ENCODE measurements at places on chromosomes 3 and 15.

DNA sequence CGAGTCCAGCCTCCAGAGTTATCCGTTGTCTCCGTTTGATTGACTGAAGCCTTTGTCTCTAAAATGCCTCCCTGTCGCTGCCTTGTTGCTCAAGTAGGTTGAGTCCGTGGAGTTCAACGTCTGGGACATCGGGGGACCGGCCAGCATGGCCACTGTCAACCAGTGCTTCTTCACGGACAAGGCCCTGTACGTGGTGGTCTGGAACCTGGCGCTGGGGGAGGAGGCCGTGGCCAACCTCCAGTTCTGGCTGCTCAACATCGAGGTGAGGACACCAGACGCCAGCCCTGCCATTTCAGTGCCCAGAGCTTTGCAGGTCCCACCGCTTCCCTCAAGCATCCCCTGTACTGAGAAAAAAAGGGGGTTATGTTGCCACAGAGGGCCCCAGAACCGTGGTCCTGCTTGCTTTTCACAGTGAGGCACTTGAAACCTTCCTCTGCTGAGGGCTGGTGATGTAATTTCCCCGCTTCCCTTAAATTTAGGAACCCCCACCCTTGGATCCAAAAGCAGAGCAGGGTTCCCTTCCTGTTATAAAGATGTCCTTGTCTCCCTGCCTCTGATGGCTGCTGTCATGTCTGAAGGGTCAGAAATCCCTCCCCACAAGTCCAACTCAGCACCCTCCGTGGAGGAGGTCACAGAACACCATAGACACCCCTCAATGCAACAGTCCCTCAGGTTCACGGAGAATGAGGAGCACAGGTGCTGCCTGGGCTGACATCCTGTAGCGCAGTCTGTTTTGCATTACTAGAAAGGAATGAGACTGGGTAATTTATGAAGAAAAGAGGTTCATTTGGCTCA, 105.7 kb downstream of the LRRK1 start:
- DNase-seq: no peak

GRCh38 chr15:63258658-63259057, 18.7 kb upstream of the APH1B start:
- no peak for DNase-seq

- no peak for DNase-seq
Observed at GRCh38 chr15:39575180-39575579, 5.7 kb upstream of the THBS1 start.

- no peak for DNase-seq
Observed at GRCh38 chr15:44034933-44035624, 160.0 kb downstream of the FRMD5 start.

- no peak for DNase-seq
Observed at GRCh38 chr15:63509056-63509954, 4.9 kb downstream of the USP3 start.

DNA sequence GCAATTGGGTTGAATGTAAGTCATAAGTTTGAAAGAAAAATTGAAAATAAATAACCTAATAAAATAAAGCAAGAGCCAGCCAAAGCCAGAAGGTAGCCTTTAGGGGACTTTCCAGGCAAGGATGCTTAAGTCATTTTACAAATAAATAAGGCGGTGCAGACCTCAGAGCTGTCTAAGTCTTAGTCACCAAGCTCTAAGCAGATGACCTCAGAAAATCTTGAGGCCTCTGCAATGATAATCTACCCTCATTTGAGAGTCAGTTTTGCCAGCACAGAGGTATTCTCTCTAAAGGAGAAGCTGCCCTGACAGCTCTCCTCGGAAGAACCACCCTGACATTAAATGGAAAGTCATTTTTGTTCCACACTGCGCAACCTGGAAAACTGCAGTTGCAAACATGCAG, 113.9 kb downstream of the OXNAD1 start:
- no peak for DNase-seq

- DNase-seq: no peak
Observed at GRCh38 chr3:197748597-197749314, 927 bp upstream of the FYTTD1 start.

GRCh38 chr15:83292317-83292716, 7.9 kb upstream of the BNC1 start:
- DNase-seq: no peak

- peak; percentile 29 for DNase-seq
Observed at GRCh38 chr3:18559331-18559842, 134.2 kb upstream of the SATB1 start.

GRCh38 chr15:47820747-47821319, 103.5 kb downstream of the SEMA6D start:
- DNase-seq: no peak

GRCh38 chr3:99366663-99367429, 271.5 kb upstream of the COL8A1 start:
- DNase-seq: no peak

DNA sequence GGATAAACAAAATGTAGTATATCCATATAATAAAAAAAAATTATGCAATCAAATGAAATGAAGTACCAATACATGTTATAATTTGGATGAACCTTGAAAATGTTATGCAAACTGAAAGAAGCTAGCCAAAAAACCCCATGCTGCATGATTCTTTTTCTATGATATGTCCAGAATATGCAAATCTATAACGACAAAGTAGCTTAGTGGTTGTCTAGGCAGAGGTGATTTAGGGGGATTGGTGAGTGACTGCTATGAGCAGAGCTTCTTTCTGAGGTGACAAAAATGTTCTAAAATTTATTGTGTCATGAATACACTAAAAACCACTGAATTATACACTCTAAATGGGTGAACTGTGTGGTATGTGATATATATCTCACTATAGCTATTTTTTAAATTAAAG, 324.6 kb downstream of the CTNNB1 start:
- no peak for DNase-seq

- DNase-seq: no peak
Observed at GRCh38 chr3:140906785-140907184, 34.9 kb upstream of the SLC25A36 start.

DNA sequence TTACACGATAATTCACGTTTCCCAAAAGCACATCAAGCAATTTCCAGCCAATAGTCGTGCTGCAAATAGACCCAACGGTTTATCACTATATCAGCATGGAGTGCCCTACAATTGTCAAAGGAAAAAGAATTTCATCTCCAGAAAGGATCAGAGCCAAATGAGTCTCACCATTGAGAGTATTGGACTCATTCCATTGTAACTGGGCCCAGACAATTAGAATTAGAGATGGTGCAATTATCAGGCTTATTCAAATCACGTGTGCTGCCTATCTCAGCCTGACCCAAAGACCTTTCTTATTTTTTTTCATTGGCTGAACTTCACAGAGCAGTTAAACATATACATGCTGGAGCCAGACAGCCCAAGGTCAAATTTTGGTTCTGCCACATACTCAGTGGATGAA, 87.0 kb upstream of the LRTM1 start:
- DNase-seq: no peak

DNA sequence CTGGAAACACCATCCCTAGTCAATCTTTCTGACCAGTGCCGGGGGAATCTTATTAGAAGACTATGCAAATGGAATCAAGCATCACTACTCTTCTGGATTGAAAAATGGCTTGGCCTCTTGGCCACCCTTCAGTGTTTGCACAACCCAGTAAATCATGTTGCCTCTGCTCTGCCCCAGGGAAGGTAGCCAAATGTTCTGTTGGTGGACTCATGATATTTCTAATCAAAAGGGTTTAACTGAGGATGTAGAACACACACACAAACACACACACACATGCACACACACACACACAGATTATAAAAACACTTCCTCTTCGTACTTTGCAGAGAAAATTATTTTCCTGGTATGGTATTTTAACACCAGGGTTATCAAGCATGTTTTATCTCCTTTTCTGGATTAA, 7.9 kb downstream of the RBP2 start:
- no peak for DNase-seq

GRCh38 chr3:64741341-64741740, 53.5 kb upstream of the ADAMTS9 start:
- DNase-seq: no peak

DNA sequence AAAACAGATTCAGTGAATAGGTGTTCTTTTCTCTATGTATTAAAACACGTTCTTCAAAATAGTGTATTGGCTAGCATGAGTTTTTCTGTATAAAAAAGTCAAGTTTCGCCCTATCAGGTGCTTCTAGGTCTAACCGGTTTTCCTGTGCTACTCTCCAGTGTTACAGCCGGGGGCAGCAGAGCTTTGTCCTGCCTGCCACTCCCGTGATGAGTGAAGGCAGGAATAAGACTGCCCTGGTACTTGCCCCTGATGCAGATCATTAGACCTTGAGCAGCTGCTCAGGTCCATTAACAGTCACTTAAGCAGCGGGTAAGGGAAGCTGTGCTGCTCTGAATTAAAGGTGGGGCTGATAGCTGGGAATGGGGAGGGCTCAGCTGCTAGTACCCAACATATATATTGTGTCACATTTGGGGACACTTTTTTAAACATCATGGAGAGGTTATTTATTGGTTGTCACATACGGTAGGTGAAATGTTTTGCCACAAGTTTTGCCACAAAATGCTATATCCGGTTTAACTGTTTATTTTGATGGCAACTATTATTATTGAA, 1.3 kb upstream of the UNC13C start:
- no peak for DNase-seq

- no peak for DNase-seq
Observed at GRCh38 chr3:159499031-159499793, 489.4 kb upstream of the IL12A start.

GRCh38 chr3:7813365-7813764, 688.3 kb upstream of the LMCD1 start:
- DNase-seq: no peak

- no peak for DNase-seq
Observed at GRCh38 chr3:160479376-160479775, 29.8 kb upstream of the TRIM59 start.

GRCh38 chr3:142987080-142987700, 14.2 kb upstream of the U2SURP start:
- DNase-seq: no peak

- DNase-seq: no peak
Observed at GRCh38 chr3:62041681-62042080, 331.7 kb downstream of the FEZF2 start.

GRCh38 chr15:67091071-67091979, 25.9 kb downstream of the SMAD3 start:
- DNase-seq: no peak

GRCh38 chr3:138971766-138972320, 24.8 kb downstream of the FOXL2NB start:
- no peak for DNase-seq

DNA sequence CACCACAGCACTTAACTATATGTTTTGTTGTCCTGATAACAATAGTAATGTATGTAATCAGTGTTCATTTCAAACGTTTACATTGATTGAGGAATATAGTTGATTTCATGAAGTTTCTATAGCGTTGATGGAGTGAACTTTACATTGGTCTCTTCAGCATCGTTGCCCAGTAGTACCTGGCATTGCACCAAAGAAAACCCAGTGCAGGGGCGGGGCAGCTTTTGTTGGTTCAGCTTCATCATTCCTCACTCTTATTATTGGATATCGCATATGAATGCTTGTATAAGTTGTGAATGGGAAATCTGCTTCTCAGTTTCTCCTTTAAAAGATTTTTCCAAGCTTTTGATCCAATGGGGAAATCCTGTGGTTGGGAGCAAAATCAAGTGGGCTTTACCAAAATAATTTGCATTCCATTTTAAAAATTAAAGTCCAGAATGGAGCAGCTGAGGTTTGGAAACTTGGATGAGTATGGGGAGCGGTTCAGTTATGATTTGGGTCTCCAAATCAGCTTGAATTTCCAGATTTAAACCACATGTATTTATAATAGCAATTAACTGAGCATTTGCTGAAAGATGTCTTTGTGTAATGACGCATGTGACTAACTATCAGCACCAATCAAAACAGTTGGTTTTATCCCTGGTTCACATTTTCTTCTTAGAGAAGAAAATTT, 213.7 kb downstream of the ALCAM start:
- DNase-seq: no peak

Measured in stimulated activated CD4-positive, alpha-beta T cell treated with anti-CD3 and anti-CD28 coated beads, Interleukin-4, amount 100 ng/mL, for 4 hours (primary cell).